ENCODE measurements at places on chromosomes 3 and 15.

DNA sequence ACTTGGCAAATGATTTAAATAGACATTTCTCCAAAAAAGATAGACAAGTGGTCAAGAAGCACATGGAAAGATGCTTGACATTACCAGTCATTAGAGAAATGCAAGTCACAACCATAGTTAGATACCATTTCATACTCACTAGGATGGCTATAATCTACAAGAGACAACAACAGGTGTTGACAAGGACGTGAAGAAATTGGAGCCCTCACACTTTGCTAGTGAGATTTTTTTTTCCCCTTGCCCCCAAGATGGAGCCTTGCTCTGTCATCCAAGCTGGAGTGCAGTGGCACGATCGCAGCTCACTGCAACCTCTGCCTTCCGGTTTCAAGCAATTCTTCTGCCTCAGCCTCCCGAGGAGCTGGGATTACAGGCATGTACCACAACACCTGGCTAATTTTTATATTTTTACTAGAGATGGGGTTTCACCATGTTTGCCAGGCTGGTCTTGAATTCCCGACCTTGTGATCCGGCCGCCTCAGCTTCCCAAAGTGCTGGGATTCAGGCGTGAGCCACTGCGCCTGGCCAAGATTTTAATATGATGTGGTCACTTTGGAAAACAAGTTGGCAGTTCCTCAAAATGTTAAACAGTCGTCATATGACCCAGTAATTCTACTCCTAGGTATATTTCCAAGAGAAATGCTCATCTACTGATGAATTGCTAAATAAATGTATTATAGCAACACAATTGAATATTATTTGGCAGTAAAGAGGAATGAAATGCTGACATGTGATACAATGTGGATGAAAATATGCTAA lies 103.3 kb downstream of the ATG7 start:
- DNase-seq, result no peak

DNA sequence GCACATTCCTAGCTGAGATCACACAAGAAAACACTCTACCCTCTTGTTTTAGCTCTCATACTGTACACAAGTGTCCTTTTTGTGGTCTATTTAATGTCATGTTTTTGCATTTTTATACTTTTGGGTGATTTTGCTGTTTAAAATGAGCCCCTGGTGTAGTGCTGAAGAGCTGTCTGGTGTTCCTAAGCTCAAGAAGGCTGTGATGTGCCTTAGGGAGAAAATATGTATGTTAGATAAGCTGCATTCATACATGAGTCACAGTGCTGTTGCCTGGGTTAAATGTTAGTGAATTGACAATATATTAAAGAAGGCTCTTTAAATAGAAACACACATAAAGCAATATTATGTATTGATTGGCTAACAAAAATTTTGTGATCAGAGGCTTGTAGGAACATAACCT lies 387.4 kb upstream of the C2CD4B start:
- DNase-seq, result no peak

DNA sequence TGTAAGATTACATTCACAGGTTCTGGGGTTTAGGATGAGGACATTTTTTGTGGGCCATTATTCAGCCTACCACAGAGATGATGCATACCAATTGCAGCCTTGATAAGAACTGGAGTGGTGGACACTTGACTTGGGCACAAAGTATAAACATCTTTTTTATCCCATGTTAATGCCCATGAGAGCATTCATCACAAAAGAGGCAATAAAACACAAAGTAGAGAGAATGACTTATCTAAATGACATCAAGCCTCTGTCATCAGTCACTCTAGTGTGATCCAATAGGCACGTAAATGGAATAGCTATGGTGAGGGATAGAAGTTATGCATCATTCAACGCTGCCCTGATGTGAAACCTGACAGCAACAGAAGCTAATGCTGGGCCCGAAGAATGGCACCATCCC lies 25.8 kb downstream of the VEPH1 start:
- no peak for DNase-seq

- no peak for DNase-seq
Observed at GRCh38 chr15:100692671-100693070, 90.3 kb downstream of the ASB7 start.

- DNase-seq, result no peak
Observed at GRCh38 chr3:72844436-72844993, 3.7 kb downstream of the SHQ1 start.

DNA sequence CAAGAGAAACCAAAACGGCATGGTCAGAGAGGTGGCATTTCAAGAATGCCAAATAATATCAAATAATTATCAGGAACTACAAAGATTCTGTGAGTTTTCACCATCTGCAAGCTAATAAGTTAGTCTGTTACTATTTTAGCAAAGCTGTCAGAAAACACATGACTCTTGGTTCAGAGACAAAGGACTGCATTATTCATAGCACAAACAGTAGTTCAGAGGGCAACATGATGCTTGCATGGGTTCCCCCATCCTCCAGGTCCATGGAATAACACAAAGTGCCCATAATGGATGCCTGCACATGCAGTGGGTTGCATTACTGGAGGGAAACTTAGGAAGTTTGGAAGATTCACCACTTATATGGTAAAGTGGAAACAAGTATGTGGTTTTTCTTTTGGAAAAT lies 228.8 kb upstream of the ALCAM start:
- no peak for DNase-seq

DNA sequence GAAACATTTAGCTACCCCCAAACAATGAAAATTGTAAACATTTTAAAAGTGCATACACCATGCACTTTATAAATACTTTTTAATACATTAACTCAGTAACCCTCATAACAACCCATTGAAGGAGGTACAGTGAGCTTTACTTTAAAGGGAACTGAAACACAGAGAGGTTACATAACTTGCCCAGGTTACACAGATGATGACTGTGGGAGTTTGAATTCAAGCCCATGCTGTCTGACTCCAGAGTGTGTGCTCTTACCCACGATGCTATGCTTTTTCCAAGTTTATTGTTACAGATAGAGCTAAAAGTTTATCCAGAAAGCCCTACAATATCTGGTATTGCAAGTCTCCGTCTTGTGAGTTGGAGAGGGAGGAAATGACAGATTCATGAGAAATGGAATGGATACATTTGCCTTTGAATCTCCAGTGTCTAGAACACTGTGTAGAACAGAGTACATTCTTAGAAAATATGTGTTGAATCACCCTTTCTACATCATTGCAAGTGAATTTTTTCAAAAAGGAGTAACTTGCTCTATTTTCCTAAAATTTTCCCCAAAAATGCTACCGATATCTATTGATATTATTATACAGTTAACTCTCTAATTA lies 428.3 kb downstream of the NAALADL2 start:
- no peak for DNase-seq

GRCh38 chr15:48939648-48940047 lies 24.1 kb downstream of the SHC4 start:
- no peak for DNase-seq

GRCh38 chr3:60954048-60954447 lies 297.2 kb downstream of the FHIT start:
- DNase-seq, result no peak

DNA sequence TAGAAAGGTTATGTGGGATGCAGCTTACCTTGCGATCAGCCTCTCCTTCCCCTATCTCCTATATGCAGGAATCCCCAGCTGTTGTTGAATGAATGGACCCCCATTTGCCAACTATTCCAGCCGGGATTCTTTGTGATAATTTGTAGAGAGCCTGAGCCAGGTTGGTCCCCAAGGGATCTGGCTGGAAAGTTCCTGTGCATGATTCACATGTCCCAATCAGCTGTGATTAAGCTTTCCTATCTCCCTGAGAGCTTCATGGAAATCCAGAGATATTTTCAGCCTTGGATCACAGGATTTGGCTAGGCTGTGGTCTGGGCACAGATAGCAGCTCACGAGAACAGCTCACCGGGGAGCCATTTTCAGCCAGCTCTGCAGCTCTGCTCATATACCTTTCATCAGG lies 76.7 kb downstream of the ARNT2 start:
- no peak for DNase-seq

DNA sequence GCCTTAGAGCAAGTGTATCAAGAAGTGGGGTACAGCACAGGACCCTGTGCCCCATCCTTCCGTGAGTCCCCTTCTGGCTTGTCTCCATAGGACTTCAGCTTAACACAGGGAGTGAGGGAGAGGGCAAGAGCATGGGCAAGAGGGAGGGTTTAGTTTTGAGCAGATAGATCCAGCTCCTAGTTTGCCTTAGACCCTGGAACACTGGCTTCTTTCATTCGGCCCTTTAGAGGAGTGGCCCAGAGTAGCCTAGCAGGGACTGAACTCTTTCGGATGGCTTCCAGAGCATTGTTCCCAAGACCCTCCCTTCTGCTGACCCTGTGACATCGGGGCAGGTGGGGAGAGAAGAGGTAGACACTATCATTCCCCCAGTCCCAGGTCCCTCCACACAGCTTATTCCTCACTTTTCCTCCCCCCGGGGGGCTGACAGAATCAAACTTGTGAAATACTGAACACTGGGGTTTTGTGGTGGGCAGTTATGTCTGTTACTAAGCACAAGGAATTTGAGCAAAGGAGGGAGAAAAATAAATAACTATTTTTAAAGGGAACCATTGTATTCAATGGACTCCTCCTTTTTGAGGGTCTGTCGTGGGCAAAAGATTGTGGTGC lies 289.6 kb upstream of the C2CD4B start:
- no peak for DNase-seq

- DNase-seq, result no peak
Observed at GRCh38 chr15:26889298-26889898, 22.5 kb downstream of the GABRA5 start.

DNA sequence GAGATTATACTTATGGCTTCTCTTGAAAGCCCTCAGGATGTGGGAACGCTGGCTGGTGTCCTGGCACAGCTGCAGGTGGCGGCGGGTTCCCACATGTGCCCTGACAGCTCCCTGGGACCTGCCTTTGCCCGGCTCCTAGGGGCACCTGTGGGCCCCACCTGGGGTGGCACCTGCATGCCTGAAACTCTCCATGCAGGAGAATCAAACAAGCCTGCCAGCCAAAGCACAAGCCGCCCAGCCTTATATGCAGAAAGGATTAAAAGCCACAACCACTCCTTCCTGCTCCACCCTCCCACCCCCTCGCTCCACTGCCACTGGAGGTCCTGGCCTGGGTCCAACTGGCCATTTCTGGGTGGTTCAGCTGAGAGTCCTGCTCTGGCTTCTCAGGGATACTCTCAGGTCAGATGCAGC lies 18.1 kb downstream of the TRPM1 start:
- DNase-seq, result no peak

DNA sequence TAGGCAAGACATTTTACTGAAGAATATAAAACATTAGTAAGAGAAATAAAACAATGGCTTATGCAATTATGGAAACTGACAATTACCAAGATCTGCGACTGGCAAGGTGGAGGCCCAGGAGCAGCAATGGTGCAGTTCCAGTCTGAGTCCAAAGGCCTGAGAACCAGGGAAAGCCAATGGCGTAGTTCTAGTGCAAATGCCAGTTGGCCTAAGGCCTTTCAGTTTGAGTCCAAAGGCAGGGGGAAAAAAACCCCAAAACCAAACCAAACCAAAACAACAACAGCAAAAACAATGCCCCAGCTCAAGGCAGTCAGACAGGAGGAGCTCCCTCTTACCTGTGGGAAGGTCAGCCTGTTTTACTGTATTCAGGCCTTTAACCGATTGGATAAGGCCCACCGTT lies 72.6 kb downstream of the ST6GAL1 start:
- no peak for DNase-seq

- DNase-seq, result no peak
Observed at GRCh38 chr3:67646586-67647234, 7.7 kb downstream of the SUCLG2 start.

DNA sequence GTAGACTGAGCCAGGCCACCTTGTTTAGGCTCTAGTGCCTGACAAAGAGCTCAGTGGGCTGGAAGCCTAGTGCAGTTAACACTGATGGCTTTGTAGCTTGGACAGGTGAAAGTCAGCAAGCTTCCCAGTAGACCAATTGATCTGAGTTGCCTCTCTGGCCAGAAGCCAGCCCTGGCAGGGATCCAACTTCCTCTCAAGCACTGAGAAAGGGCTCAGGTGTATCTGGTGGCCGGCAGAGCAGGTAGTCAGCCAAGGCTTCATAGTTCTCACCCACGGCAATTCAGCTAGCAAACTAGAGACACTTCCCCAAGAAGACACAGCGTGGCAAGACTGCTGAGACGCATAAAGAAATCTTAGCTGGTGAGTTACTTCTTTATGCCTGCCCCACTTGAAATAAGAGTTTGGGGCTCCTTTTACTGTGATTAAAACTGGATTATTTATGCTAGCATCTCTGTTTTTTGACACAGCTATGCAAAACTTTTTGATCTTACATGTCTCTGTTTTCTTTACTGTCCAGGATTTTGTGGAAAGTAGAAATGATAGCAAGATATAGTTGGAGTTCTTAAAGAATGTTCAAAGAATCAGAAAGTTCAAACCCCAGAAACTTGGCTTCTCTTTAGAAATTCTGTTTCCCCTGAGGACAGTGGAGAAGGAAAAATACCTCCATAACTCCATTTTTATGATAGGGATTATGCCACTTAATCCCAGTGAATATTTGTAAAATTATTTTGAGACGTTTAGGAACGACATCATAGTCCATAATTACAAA lies 8.4 kb upstream of the CA12 start:
- no peak for DNase-seq

- no peak for DNase-seq
Observed at GRCh38 chr3:115325539-115325938, 178.5 kb upstream of the ZBTB20 start.

- no peak for DNase-seq
Observed at GRCh38 chr15:68411735-68412134, 20.2 kb downstream of the ITGA11 start.

GRCh38 chr15:72068856-72069255 lies 49.1 kb downstream of the MYO9A start:
- DNase-seq, result no peak

- DNase-seq, result no peak
Observed at GRCh38 chr3:180631317-180631716, 29.4 kb downstream of the TTC14 start.

- DNase-seq, result no peak
Observed at GRCh38 chr3:141864281-141864970, 12.0 kb upstream of the ATP1B3 start.

DNA sequence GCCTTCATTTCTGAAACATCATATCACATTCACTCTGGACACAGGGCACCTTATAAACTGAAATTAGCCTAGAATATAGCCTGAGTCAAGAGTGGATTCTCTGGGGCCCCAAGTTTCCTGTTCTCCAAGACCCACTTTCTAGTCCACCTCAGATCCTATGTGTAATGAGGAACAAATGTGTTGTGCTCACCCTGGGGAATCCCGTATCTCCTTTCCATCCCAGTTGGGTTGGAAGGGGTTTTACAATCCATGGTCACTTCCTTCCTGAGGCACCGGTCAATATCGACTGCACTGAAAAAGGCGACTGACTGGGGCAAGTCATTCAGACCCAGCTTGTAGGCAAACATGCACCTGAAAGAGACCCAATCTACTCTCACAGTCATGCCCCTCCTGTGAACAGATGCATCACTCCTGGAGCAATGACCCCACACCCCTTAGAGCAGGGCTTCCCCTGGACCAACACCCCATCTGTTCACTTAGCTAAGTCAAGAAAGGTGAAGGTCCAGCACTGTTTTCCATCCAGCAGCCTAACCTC lies 17.4 kb downstream of the POLG start:
- DNase-seq, result no peak

DNA sequence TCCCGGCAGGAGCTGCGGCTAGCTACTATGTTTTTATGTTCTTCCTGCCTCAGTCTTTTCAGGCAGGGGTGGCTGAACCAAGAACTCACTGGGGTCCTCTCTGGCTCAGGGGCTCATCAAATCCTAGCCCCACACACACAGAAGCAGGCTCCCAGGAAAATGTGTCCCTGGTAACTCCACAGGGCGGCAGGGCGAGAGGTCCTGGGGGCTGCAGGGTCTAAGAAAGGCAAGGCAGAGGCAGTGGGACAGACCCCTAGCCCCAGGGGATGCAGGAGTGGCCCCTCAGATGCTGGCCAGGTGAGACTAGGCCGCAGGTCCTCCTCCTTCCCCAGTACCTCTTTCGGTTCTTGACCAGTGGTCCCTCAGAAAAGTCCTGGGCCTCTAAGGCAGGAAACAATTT lies 48.9 kb downstream of the PTH1R start:
- no peak for DNase-seq

Data from stimulated activated CD8-positive, alpha-beta memory T cell treated with anti-CD3 and anti-CD28 coated beads, Interleukin-7, amount 100 ng/mL, for 48 hours (primary cell).